ENCODE measurements at places on chromosomes 16 and 17.

DNA sequence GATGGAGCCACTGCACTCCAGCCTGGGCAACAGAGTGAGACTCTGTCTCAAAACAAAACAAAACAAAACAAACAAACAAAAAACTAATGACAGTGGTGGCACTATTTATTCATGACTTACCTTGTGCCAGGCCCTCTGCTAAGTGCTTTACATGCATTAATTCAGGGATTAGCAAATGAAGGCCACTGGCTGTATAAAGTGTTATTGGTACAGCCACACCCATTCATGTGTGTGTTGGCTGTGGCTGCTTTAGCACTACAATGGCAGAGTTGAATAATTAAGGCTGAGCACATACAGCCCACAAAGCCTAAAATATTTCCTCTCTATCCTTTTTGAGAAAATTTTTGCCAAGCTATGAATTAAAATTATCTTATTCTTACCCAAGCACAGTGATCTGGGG is 531.8 kb upstream of the CDH5 start:
- no peak for DNase-seq

- DNase-seq = no peak
These were observed 37.8 kb downstream of the PTRH2 start for GRCh38 chr17:59669411-59669810.

DNA sequence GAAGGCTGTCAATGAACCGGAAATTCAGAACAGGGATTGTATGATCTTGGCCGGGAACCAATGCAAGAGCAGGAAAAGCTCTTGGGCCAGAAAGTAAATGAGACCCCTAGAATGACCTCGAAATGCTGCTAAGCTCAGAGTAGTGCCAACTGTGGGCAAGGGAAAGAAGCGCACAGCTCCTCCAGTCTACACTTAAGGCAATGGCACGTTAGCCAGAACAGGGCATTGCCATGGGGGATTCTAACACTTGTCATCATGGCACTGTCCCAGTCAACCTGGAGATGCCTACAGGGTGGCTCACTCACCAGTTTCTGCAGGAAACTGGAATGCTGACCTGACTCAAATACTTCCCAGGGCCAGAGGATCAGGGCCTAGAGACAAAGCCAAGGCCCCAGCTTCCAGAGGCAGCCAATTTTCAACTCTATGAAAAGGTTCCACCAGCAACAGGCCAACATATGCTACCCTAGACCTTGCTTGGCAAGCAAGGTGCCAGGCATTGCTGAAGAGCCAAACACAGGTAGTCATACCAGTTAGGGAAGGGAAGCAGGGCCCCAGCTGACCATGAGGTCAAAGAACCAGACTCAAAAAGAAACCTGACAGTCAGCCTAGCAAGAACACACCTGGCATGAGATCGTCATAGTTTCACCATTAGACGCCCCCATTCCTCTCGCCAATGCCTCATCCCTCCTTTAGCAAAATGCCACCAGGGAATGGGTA is 34.9 kb downstream of the ARHGAP17 start:
- DNase-seq = no peak

DNA sequence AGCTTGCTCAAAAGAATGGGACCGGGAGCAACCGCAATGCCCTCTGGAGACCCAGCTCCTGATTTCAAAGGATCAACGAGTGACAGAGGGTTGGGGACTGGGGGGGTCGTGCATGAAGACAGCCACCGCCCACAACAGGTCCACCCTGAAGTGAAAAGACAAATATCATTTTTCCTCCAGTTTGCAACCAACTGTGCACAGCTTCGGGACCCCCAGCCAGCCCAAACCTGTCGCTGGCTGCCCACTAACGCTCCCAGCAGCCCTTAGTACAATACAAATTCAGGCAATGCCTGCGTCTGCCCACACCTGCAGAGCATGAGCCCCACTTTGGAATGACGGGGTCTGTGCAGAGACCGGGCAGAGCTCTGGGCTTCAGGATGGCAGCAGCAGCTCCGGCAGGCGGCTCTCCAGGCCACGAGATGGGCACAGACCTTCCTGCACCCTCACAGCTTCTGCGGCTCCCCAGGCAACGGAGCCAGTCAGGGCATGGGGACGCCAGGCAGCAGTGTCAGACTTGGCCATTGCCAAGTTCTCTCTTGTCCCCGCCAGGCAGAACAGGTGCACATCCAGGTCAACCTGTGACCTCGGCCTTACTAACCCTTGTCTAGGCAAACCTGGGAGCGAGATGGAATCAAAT is 60.1 kb downstream of the TBC1D16 start:
- DNase-seq = no peak

- DNase-seq = no peak
These were observed 6.8 kb downstream of the PCTP start for GRCh38 chr17:55757659-55758058.

GRCh38 chr17:54015734-54016133 is 193.0 kb downstream of the KIF2B start:
- DNase-seq = no peak

GRCh38 chr17:75033346-75034235 is 13.2 kb downstream of the ATP5PD start:
- peak; percentile 98 for DNase-seq

GRCh38 chr17:77778636-77779489 is 179.6 kb upstream of the TNRC6C start:
- peak; percentile 74 for DNase-seq

- DNase-seq = peak; percentile 44
These were observed 507 bp downstream of the CIITA start for GRCh38 chr16:10877472-10877946.

DNA sequence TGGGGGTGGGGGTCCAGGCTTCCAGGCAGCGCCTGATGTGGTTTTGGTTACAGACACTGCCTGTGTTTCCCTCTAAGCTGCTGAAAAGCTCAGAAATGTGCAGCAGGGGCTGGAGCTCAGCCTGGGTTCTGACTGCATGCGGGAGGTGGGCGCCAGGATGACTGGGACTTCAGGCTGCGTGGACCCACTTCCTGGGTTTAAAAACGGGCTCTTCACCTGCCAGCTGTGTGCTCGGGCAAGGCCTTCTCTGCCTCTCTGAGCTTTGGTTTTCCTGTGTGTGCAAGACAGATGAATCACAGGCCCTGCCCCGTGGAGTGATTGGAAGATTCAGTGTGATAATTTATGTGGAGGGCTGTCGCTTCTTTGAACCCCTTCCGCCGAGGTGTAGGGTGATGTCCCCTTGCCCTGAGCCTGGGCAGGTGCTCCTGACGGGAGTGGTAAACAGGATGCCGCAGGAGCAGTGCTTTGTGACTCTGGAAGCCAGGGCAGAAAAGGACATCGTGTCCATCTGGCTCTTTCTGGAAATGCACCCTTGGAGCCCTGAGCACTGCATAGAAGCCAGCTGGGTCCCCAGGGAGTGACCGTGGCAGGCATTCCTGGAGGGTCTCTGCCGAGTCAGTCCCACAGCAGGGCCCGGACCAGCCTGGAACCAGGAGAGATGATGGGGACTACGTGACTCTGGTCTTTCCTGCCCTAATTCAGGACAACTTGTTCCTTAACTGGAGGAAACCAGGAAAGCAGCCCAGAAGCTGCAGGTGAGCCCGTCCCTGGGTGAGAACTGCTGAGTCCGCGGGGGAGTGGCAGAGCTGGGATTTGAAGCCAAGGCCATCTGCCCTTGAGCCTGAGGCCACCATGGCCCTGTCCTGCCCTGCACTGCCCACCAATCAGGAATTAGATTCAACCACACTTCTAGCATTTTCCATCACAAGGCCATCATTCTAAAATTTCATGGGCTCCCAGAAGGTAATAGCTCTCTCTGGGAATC is 28.5 kb upstream of the SLC7A5 start:
- no peak for DNase-seq

GRCh38 chr16:88917146-88917914 is 50.9 kb upstream of the PABPN1L start:
- DNase-seq = no peak

- no peak for DNase-seq
These were observed 676 bp upstream of the KRT13 start for GRCh38 chr17:41505809-41506767.

- DNase-seq = no peak
These were observed 58.4 kb upstream of the CDH5 start for GRCh38 chr16:66308096-66308495.
